ENCODE measurements at places on chromosomes 12 and 14.

DNA sequence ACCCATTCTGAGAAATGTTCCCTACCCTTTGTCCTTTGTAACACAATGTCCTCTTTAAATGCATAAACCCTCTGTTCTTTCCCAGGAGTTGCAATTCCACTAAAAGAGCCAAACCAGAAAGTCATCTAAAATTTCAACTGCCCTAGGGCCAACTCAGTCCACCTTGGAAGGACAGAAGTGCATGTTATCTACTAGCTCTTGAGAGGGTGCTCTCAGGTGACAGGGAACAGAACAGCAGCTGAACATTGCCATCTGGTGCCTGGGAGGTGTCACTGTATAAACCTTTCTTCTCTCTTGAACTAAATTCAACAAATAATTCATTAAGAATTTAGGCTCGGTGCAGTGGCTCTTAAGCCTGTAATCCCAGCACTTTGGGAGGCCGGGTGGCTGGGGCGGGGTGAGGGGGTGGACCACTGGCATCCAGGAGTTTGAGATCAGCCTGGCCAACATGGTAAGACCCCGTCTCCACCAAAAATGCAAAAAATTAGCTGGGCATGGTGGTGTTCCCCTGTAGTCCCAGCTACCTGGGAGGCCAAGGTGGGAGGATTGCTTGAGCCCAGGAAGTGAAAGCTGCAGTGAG lies 10.3 kb upstream of the FERMT2 start:
- peak; percentile 60 for DNase-seq

DNA sequence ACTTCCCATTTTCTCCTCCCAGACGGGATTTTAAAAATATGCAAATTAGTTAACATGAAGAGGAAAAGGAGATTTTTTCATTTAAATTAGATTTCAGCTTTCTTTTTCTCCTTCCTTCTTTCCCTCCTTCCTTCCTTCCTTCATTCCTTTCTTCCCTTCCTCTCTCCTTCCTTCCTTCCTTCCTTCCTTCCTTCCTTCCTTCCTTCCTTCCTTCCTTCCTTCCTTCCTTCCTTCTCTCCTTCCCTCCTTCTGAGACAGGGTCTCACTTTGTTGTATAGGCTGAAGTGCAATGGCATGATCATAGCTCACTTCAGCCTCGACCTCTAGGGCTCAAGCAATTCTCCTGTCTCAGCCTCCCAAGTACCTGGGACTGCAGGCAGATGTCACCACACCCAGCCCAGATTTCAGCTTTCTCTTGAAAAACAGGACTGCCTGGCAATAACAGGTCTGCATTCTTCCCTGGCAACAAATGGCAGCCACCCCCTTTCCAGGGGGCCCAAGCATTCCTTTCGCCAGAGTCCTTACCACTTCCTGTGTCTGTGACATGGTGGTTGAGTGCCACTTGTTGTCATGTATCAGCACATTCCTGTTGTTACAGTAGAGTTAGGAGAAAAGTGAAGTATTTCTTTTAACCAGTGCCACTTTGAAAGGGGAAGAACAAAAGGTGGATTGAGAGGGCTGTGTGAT lies 119.1 kb downstream of the PTPN11 start:
- peak; percentile 63 for DNase-seq

- peak; percentile 22 for DNase-seq
Measured at GRCh38 chr14:29627137-29627536, 300.5 kb downstream of the PRKD1 start.

GRCh38 chr12:88538250-88538649 lies 42.0 kb downstream of the KITLG start:
- no peak for DNase-seq

DNA sequence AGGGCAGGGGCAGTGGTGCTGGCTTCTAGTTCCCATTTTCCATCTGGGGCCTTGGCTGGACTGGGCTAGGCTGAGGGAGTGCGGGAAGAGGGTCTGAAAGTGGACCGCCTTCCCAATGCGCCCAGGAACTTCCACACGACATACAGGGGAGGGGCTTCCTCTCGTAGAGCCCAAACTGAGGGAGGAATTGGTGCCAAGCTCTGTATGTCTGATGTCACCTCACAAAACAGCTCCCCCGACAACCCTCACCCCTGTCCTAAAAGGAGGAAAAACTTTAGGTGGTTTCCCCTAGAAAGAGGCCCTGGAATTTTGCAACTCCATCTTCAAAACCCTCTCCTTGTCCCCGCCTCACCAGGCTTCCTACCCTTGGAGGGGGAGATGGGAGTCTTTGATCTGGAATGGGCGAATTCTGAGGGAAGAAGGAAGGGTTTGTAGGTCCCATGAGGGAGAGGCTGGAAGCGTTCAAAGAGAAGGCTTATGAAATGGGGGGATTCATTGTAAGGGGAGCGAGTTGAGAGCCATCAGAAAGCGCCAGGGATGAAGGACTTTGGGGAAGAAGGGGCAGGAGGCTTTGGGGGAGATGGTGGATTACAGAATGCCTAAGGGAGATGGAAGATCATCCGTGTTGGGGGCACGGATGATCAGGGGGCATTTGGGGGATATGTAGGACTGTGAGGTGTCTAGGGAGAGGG lies 844 bp downstream of the GLTP start:
- DNase-seq: peak; percentile 30

GRCh38 chr14:72665259-72665658 lies 228.6 kb downstream of the DPF3 start:
- DNase-seq: peak; percentile 97

- no peak for DNase-seq
Measured at GRCh38 chr14:69042787-69043444, 63.8 kb upstream of the ACTN1 start.

DNA sequence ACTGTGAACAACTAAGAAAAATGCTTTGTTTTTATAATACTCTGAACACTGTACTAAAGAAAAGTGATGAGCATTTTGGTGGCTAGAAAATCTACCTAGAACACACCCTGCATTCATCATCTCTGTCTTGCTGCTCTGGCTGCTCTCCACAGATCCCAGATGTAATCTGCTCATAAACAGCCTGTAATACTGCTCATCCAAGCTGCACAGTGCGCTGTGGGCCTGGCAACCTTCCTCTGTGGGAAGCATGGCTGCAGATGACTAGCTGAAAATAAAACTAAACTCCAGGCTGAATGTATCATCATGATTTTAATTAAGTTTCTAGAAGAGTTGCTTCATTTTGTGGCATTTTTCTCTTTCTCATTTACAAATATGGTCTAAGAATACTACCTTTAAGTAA lies 200.7 kb downstream of the SLC2A13 start:
- peak; percentile 8 for DNase-seq

- DNase-seq: no peak
Measured at GRCh38 chr14:56002876-56003625, 115.2 kb upstream of the PELI2 start.

Measured in fibroblast of skin of scalp (primary cell).